ENCODE measurements at places on chromosomes 1 and 21.

DNA sequence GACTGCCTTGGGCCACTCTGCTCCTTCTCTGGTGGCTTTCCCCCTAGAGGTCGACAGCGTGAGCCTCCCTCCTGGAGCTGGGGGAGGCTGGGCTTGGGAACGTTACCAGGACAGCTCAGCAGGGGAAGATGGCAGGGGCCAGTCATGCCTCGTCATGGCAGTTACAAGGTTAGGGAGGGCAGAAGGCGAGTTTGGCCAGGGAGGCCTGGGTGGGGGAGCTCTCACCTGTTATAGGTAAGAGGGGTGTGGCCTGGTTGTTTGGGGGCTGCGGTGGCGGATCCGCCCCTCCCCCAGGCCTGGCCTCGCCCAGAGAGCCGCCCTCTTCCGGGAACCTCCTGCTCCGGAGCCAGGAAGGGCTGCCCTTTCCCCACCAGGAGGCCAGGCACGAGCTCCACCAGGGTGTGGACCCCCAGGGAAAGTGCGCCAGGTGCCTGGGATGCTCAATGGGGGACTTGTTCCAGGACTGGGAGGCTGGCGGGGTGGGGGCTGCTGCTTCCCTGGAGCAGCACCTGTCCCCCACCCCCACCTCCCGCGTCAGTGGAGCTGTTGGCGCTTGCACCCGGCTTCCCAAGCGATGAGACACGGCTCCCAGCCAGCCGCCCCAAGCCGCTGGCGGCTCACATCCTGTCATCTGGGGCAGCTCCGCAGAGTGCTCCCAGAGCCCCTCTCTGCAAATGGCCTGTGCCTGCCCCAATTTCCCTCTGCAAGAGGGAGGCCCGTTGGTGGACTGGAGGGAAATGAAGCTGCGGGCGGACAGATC, 23.6 kb upstream of the PKP1 start:
- no peak for DNase-seq

- no peak for DNase-seq
Measured at GRCh38 chr1:247293047-247293446, 37.2 kb downstream of the VN1R5 start.

DNA sequence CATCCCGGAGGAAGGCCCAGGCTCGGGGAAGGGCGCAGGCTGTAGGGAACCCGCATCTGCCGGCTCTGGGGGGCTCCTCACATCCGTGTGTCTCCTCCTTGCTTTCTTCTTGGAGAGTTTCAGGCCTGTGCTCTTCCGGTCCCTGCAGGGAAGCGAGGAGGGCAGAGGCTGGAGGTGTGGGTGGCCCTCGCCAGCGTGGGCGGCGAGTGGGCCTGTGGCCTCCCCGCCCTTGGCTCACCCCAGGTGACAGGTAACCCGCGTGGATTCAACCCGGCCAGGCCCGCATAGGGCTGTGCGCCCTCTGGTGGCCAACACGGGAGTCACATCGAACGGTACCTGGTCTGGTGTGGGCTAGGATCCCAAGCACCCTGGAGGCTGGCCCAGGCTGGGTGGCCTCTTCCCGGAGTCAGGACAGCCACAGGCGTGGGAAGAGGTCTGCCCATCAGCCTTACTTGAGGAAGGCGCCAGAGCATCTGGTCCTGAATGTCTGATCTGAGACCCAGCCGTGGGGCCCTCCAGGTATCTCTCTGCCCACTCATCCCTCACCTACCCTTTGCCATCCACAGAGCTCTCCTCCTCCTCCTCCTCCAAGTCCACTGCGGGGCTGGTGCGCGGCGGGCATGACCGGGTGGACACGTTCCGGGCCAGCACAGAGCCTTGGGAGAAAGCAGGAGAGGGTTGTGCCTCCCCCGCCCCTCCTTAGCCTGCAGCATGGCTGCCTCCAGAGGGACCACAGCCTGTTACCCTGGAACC, 9.6 kb upstream of the TNFRSF25 start:
- DNase-seq = no peak

DNA sequence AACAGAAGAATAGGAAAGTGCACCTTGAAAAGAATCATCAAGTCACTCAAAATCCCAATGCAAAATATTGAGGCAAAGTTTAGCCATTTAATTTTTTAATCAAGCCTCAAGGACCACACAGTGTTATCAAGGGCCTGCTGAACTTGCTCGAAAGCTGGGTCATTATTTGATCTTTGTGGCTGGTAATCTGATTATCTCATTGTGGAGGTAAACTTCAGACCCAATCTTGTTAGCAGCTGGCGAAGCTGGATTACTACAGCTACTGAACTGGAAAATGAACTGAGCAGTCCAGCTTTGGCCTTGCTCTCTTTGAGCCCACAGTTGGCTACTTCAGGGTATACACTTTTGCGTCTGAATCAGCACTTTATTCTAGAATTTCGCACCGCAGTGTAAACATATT, 94.4 kb downstream of the BARHL2 start:
- no peak for DNase-seq

- no peak for DNase-seq
Measured at GRCh38 chr21:36544545-36544944, 64.6 kb upstream of the CLDN14 start.

GRCh38 chr1:23544444-23545389, 13.7 kb upstream of the E2F2 start:
- peak; percentile 72 for DNase-seq
